AG04449 (cell line): ENCODE measurements at places on chromosomes 4 and X.

- DNase-seq: no peak
Measured at GRCh38 chrX:103737696-103738095, 27.0 kb downstream of the TMEM31 start.

- DNase-seq: no peak
Measured at GRCh38 chr4:148447681-148448080, 5.5 kb upstream of the NR3C2 start.

- no peak for DNase-seq
Measured at GRCh38 chr4:154720618-154721267, 23.1 kb upstream of the LRAT start.

DNA sequence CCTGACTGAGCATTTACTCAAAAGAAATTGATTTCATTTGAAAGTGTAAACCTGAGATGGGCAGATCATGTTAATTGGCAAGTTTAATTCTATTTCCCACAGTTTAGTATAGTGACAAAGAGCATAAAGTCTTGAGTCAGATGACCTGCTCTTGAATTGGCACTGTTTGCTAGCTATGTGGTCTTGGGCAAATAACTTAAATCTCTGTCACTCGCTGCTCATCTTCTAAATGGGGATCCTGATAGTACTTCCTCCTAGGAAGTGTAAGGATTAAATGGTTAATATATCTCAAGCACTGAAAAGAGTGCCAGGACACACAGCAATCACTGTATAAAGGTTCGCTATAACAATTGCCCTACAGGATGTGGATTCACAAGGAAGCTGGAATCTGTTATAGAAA lies 242.8 kb upstream of the JADE1 start:
- DNase-seq: no peak

DNA sequence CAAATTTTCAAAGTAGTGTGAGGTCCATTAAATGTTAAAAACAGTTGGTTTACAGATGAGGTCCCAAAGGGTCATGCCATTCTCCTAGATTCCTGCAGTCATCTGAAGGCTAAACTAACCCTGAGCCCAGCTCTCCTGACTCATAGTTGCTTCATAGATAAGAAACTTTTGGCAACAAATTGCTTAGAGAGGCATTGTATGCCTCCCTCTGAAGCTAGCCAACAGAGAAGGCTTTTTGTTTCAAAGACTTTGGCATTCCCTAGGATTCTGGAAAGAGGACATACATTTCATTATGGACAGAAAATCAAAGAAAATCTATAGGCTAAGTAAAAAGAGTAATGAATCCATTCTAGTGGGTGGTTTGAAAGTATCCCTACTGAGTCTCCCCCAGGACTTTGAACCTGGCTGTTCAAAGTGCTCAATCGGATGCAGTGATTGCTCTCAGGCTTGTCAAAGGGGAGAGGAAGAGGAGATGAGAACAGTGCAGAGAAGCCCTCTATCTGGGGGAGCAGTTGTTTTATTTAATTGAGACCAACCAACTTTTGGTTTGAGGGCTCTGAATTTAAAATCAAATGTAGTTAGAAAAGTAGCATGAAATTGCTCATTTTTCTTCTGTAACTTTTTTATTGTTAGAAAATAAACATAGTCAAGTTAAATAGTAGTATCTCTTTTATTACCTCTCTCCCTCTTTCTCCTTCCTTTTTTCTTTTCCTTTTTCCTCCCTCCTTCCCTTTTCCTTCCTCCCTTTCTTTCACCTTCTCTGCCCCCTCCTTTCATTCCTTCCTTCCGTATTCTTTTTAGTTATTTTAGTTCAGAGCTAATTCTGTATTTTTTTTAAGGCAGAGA lies 72.3 kb upstream of the ZNF518B start:
- DNase-seq: no peak

DNA sequence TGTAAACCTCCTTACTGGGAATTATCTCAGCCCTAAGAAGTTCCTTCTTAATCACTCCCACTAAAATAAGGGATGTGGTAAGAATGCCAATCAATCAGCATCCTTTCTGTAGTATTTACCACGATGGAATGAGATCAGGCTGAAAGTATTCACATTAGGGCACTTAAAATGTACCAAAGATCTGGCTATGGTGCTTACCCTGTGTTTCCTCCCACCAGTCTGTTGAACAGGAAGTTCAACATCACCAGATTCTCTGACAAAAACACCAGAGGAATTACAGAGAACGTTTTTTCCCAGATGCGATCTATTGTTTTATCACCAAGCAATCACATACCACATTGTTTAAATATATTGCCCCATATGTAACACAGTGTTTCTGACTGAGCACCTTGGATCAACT lies 2.1 kb upstream of the CLCN3 start:
- no peak for DNase-seq

DNA sequence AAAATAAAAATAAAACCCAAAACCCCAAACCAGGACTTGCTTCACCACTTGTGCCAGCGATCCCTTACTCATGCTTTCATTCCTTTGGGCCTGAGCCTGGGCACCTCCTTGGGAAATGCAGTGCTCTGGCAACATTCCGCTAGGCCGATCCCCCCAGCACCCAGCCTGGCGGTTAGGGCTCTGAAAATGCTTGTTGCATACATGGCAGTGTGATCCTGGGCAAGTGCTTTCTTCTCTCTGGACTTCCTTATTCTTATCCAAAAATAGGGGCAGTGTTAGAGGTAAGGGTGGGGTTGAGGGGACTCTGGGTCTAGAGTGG lies 4.6 kb downstream of the ZNF185 start:
- no peak for DNase-seq

DNA sequence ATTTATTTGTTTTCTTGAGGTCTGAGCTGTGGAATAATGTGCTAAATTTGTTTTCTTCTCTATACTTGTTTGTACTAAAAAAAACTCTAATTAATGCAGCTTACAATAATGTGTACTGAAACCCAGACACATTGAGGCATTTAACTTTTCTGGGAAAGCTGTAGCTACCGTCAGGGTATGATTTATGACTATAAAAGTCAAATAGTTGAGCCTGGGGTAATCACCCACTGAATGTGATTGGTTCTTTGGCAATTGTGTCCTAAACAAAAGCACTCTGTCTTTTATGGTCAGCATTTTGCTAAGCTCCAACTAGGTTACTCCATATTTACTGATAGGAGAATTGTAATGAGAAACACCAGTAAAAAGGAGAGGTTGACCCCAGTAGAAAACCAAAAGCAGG lies 65.9 kb upstream of the CBLL2 start:
- no peak for DNase-seq

DNA sequence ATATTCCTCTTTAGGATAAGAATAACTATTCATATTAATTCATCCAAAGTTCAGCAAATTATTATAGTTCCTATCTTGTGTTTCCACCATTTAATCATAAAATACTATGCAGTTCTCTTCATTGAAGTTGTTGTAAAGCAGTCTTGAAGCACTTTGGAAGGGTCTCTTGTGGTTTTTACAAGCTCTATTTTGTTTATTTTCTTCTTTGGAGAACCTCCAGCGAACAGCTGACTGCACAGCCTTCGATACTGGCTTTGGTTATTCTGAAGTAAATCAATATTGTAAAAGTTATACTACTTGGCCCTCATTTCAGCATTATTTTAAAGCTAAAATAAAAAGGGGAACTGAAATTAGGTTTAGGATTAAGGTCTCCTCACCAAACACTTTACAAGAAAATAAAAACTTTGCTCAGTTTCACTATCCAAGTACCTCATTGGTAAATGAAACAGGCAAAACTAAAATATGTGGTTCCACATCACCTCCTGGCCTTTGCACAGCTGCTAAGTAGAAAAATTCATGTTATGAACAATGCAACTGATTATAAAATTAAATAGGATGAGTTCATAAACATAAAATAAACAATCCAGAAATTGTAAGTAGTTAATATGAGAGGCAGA lies 1629.2 kb upstream of the ADGRL3 start:
- DNase-seq: no peak

DNA sequence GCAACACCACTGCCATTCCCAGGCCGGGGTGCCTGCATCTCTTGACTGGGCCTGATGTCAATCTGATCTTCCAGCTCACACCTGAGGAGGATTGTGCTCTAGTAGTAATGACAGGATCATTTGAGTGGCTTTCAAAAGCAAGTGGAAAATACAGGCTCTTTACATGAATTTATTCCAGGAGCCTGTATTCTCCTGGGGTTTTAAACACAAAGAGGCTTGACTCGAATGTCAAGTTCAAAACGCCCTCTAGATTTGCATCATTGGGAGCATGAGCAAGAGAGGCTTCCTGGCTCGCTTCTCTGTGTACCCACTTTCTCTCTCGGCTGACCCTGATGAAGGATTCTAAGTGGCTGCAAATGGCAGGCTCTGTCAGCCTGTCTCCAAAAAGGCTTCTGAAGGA lies 199.5 kb upstream of the PUDP start:
- DNase-seq: no peak

DNA sequence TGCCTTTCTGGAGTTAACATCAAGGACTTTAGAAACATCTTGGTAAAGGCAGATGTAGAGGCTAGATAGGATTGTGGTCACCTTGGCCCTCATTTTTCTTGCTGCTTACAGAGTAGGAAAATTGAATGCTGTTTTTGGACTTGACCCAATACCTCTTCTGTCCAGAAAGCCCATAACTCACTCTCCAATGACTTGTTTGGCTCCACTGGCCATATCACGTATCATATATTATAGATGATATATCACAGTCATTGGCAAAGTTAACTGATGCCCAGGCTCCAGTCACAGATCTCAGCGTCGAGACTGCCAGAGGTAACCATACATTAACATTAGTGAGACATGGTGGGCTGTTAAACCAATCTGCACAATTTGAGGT lies 88.1 kb upstream of the PLAC1 start:
- no peak for DNase-seq

- DNase-seq: no peak
Measured at GRCh38 chrX:23788521-23788920, 5.5 kb downstream of the SAT1 start.

- peak; percentile 31 for DNase-seq
Measured at GRCh38 chr4:117137145-117137544, 51.8 kb upstream of the TRAM1L1 start.

- no peak for DNase-seq
Measured at GRCh38 chr4:95516528-95517017, 32.2 kb downstream of the UNC5C start.

DNA sequence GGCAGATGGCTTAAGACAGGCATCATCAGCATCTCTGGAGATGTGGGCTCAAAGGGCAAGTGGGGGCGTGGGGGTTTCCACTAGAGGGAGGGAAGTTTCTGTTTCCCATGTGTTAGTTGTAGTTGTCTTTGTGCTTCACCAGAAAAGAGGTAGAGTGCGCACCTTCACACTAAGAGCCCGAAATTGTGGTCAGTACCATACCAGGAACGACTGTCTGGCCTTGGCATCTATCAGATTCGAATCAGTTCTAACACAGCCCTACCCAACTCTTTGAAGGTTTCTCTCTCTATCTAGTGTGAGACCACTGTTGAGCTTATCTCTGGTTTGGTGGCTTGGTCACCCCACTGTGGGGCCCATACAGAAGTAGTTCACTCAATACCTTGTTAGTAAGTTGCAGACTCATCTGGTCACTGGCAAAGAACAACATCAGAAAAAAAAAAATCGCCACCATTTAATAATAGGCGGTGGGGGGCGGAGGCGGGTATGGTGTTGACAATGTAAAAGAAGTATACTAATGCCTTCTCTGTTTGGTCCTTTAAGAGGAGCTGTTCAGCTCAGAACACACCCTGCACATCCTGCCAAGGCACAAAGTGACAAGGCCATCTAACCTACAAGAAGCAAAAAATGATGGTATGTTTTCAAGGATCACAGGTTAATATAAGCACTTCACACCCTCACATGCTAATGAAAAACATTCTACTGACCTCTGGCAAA lies 71.1 kb downstream of the NYX start:
- DNase-seq: no peak

GRCh38 chrX:24676403-24677024 lies 17.2 kb upstream of the POLA1 start:
- no peak for DNase-seq

GRCh38 chr4:122479935-122480416 lies 23.5 kb upstream of the IL2 start:
- DNase-seq: no peak

- no peak for DNase-seq
Measured at GRCh38 chr4:145346081-145346480, 135.6 kb upstream of the SMAD1 start.

DNA sequence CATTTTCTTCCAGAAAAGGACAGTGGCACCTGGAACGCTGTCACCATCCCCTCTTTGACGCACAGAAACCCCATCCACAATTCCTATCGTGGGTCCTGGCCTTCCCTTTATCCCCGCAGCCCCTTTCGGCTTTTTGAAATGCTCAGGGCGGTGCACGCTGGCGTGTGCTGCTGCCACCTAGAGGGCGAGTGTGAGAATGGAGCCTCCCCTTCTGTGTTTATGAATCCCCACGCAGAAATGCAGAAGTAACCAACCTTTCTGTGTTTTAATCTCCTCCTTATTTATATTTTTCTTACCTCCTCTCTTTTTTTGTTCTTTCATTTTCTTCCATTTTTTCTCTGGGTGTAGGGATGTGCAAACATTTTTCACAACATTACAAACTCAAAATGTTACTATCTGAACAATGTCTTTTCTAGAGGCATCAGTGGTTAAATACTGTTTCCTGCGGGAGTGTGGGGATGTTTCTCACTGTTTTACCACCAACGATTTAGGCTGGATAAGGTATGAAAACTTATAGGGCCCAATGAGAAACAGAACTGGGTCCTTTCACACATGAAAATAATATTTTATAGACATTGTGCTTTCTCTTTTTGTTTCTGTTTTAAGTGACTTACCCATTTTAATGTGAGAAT lies 50.0 kb downstream of the TMA16 start:
- DNase-seq: no peak

DNA sequence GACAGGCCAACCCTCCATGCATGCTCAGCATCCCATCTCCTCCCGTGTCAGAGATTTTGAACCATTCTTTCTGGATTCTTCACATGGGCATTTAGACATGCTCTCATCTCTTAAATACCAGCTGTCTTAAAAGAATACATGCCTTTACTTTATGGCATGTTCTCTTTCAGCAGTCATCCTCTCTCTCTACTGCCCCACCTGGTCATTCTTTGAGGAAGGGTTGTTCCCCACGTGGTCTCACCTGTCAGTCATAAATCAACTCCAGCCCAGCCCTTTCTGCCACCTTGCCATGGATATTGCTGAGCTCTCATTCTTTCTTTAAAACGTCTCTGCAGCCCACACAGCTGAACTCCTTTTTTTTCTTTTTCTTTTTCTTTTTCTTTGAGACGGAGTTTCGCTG lies 111.3 kb downstream of the ARHGAP10 start:
- no peak for DNase-seq

DNA sequence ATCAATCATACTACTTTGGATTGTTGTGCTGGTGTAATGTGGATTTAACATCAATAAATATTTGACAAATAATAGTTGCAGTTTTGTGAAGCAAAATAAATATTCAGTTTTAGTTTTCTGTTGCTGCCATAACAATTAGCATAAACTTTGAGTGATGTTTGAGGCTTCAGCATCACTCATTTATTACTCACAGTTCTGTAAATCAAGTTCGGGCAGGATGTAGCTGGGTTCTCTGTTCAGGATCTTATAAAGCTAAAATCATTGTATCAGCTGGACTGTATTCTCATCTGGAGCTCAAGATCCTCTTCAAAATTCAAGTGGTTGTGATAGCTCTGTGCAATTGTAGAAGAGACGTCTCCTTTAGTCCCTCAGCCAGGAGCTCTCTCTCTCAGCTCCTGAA lies 81.7 kb downstream of the CBR4 start:
- DNase-seq: no peak

- DNase-seq: no peak
Measured at GRCh38 chr4:57498251-57498650, 388.1 kb upstream of the IGFBP7 start.

- DNase-seq: no peak
Measured at GRCh38 chrX:50111742-50112141, 89.1 kb downstream of the AKAP4 start.

GRCh38 chrX:72276478-72276953 lies 532 bp downstream of the RPS4X start:
- DNase-seq: no peak

GRCh38 chrX:101347859-101348451 lies 587 bp downstream of the TIMM8A start:
- DNase-seq: no peak
